NCI-H1105 treated with DMSO at 0.1 percent for 48 hours (cell line): ENCODE measurements at places on chromosomes 7 and 10.

DNA sequence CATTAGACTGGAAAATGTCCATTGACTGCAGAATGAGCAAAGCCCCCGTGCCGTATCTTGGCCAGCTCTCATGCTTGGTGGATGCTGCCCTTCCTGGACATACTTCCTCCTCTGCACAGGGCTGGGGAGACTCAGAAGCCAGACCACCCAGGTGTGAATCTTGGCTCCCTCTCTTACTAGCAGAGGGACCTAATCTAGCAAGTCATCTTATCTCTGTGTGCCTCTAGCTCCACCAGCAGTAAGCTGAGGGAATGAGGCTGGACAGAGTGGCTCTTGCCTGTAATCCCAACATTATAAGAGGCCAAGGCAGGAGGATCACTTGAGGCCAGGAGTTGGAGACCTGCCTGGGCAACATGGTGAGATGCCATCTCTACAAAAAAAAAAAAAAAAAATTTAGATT is 173.8 kb upstream of the GHITM start:
- no peak for DNase-seq

DNA sequence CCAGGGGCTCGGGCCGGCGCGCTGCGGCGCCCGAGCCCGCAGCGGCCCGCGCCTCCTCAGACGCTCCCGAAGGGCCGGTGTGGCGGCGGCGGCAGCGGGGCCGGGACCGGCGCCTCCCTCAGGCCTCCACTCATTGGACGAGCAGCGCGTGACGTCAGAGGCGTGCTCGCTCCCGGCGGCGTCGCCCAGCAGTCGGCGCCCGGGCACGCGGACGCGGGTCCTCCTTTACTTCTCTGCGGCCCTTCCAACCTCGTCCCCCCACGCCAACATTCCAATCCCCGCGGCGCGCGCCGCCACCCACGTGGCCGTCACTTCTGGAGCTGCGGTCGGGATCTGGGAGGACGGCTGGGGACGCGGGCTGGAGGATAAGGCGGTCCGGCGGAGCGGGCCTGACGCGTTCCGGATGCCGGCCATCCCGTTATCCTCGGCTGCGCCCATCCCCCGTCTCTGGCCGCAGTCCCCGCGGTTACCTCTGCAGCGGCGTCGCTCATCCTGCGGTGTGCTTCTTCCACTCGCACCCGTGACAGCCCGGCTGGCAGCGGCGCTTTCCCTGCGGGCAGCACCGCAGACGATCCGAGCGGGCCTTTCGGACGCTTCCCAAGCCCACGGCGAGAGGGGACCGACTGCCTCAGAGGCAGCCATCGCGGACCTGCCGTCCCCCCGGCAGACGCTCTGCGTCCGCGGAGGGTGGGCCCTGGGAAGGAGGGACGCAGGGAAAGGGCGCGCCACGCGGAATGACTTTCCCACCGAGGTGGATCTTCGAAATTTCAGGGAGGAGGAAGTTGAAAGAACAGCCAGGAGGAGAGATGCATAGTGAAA is at the start of gene PDZD8:
Gene PDZD8 (minus strand): TSS at position 81 of the 819 bp plus-strand sequence. CDS start 213 bp downstream, outside the sequence.
- DNase-seq = peak; percentile 74

- DNase-seq = no peak
Observed at GRCh38 chr7:20270371-20270770, 53.2 kb upstream of the MACC1 start.

DNA sequence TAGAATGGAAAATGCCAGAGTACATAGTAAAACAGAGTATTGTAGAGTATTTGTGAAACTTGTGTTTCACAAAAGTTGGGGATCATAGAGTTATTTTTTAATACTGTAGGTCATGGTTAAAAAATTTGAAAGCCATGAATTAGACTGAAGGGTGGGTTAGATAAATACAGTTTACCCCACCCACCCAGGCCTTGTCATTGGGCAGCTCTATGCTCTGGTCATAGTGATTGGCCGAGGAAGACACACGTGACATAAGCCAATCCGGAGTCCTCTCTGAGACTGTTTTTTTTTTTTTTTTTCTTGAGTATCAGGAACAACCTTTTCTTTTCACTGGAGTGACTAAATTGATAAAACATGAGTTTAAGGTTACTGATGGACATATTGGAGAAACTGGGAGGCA is 33.3 kb upstream of the ORC5 start:
- no peak for DNase-seq

DNA sequence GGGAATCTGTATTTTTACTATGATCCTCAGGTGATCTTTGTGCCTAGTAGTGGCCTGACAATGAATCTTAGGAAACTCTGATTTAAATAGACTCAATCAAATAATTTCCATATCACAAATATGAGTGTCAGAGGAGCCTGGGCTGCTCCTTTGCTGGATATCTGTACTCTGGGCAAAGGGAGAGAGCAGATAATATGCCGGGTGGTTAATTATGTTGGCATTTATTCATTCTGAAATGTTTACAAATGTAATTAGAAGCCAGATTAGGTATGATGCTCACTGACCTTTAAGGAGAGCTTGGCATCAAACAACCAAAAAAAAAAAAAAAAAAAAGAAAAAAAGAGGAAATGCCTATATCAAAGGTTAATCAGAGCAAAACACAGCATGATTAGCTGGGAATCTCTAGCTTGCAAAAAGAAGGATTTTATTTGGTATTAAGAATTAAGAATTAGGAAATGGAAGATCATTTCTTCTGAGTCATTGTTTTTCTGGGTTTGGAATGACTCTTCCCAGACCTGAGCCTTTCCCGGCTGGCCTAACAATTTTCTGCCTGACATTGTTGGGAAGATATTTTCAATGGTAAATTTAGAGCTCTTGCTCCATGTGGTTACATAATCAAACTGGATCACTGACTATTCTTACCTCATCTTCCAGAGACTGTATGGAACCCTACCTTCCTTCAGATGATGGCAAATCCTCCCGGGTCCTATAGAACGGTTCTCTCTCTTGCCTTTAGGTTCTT is 365.3 kb downstream of the REEP3 start:
- no peak for DNase-seq

DNA sequence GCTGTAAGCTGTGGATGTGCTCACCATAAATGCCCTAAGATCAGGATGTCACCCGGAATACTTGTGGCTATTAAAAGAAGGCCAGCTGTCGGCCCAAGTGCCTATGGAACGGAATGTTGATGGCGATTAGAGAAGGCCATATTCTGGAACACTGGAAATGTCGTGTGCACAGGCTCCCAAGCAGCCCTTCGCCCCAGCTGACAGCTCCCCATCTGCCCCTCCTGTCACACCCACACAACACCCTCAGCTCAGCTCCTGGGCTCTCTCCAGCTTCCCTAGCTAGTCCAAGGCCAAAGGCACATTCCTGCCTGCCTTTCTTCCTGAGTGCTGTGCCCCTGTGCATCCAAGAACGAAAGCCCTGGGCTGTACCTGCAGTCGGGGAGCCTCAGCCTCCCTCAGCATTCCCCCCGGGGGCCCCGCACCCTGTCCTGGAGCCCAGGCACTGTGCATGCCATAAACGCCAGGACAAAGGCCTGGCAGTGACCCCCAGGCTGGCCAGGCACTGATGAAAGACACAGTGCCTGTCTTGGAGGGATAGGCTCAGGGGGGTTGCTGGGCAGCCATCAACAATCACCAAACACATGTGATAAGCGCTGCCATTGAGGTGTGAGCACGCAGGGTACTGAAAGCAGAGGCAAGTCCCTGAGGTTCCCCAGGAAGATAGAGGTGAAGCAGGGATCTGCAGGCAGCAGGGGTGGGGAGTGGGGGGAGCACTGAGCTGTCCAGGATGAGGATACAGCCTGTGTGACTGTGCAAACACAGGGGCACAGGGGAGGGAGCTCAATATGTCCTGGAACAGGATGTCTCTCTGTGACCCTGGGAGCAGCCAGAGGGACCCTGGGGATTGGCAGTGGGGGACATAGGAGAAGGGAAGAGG is 3.7 kb upstream of the LDB3 start:
- DNase-seq = no peak

- no peak for DNase-seq
Observed at GRCh38 chr7:120165227-120165626, 107.7 kb upstream of the KCND2 start.

DNA sequence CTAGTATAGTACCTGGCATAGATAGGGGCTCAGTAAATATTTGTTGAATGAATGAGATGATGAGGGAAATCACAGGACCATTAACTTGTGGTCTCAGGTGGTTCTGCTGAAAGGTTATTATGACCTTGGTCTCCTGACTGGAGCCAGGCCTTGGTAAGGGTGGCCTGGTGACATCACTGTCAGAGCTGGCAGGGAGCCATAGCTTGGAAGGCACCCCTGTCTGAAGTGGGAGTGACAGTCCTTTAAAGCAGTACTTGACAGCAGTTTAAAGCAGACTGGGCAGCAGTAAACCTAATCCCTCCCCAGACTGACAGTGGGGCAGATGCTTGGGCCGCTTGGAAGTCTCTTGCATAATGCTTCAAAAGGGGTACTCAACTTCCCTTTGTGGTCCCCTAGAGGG is 13.4 kb downstream of the DPCD start:
- DNase-seq = peak; percentile 12

DNA sequence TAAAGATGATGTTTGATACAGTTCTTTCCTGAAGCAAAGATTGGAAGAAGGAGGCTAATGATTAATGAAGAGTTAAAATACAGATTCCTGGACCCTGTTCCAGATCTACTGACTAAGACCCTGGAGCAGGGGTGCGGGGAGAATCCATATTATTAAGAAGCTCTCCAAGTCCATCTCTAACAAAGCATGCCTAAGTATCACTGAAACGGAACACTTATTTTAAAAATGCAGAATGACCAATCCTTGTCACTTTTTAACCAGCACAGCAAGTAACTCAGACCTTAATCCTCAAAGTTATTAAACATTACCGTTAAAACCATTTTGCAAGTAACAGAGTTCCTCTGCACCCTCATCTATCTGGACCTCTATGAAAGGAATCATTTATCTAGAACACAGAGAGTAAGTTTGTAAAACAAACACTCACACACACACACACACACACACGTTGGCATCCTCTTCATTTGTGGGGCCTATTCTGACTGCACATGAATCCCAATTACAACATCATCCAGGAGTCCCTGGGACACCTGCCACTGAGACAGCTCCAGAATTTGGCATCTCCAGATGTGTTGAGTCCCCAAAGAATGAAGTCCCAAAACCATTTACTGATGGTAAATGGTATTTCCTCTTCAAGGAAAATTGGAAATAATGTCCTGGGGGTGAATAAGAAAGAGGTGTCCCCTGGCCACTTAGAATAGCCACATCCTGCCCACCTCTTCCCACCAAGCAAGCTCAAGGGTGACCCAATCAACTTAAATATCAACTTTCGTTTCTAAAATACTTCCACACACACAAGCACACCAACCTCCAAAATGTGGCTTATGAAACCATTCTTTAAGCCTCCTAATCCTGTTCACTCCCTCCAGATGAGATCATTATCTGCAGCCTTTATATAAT is 117.5 kb downstream of the PARD3 start:
- DNase-seq = no peak

GRCh38 chr7:4119848-4120247 is 562.2 kb upstream of the FOXK1 start:
- DNase-seq = no peak

DNA sequence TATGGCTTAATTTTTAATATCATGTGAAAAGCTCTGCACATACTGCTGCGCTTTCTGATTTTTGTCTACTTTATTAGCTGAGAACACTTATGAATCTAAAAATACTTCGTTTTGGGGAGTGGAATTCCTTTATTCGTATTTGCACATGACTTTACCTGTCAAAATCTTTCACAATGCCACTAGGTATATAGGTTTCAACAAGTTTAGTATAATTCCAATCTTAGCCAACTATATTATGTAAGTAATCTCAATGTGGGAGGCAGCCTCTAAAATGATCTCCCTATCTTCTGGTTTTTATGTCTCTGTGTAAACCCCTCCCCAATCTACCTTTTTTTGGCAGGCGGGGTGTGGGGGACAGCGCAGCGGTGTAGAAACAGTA is 55.3 kb downstream of the PARD3 start:
- DNase-seq = no peak

DNA sequence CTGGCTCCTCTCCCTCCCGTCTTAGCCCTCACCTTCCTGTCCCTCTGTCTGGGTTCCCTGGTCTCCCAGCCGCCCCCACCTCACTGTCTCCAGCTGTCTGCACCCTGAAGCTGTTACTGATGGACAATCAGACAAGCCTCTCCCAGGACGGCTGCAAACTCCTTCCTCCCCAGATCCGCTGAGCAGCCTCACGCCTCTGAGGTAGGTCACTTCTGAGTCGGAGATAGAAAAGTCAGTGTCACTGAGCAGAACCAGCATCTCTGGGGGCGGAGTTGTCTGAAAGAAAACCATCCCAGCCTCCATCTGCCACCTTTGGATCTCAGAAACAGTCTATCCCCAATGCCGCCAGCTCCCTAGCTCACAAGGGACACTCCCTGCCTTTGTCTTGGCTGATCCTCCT is 27.4 kb downstream of the FAM241B start:
- no peak for DNase-seq

- no peak for DNase-seq
Observed at GRCh38 chr7:25864511-25864910, 287.5 kb upstream of the NFE2L3 start.

GRCh38 chr7:92612501-92612900 is 22.3 kb upstream of the FAM133B start:
- no peak for DNase-seq

DNA sequence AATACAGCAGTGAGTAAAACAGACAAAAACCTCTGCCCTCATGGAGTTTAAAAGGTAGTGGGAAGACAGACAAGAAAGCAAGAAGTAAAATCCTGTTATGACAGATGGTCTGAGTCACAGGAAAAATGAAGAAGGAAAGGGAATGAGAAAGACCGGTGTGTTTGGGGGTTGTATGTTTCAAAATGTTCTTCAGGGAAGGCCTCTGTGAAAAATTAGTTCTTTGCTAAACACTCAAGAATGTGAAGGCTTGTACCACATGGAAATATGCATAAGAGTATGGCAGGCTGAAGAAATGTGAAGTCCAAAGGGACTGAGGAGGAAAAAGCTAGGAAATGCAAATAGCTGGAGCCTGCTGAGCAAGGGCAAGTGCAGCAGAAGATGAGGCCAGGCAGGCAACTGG is 315.9 kb upstream of the SEMA3A start:
- no peak for DNase-seq

- DNase-seq = no peak
Observed at GRCh38 chr7:136956232-136956631, 87.8 kb downstream of the CHRM2 start.

- DNase-seq = no peak
Observed at GRCh38 chr10:963655-964054, 24.6 kb upstream of the GTPBP4 start.
